ENCODE measurements at places on chromosomes 6 and 20.

DNA sequence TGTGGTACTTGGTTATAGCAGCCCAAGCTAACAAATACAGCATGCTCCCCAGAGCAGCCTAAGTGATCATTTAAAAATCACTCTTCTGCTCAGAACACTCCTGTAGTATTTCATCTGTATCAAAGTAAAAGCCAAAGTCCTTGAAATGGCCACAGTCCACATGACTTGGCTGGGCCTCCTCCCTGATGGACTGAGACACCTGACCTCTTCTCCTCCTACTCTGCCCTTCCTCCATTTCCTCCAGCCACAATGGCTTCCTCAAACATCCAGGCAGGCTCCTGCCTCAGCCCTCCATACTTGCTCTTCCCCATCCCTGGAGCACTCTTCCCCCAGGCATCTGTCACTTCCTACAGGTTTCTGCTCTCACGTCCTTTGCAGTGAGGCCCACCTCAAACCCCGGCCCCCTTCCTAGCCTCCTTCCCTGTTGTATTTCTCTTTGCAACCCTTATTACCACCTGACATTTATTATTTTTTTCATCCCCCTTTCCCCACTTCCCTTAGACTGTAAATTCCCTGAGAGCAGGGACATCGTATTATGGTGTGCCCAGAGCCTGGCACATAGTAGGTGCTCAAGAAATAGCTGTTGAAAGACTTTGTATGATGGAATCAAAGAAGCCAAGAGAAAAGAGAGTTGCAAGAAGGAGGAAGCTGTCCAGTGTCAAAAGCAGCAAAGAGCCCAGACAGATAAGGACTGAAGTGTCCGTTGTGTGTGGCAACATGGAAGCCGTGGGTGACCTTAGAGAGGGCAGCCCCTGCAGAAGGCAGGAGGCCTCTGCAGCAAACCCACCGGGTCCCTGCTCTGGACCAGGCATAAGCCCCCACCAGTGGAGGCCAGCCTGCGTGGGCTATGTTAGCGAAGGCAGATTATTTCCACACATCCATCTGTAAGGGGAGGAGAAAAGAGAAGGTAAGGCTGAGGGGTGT is 87.5 kb downstream of the TRERF1 start:
- no peak for DNase-seq

DNA sequence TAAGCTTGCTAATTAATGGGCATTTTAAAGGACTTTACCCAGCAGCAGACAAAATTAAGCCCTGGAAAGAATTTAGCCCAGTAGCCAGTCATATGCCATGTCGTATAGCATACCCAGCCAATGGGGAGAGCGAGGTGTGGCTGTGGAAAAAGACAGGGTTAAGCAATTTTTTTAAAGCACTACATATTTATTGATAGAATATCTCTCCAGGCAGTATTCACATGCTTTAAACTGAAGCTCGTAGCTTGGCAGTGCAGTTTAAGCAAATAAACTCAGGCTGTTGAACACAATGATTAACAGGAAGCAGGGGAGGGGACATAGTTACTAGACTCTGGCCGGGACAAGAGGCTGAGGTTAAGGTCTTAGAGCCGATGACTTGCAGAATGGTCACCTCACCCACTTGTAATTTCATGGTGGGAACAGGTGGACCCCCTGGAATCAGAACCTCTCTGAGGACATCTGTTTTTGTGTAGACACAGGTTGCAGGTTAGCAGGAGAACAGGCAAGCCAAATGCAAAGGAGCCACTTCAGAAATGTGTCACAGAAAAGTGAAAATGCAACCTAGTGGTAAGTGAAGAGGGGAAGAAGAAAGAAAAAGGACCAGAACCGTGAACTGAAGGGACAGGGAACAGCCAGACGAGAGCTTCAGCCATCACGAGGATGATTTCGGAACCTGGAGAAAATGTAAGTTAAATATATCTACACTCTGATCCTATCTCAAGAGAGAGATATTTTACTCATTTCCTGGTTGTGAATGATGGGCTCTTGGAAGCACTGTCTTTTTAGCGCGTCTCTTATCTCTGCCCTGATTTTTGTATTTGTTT is 7.2 kb downstream of the GCNT2 start:
- DNase-seq, result peak; percentile 40

GRCh38 chr6:111759331-111759835 is 113.9 kb downstream of the FYN start:
- no peak for DNase-seq

- no peak for DNase-seq
Observed at GRCh38 chr6:9646342-9647070, 768.4 kb downstream of the TFAP2A start.

DNA sequence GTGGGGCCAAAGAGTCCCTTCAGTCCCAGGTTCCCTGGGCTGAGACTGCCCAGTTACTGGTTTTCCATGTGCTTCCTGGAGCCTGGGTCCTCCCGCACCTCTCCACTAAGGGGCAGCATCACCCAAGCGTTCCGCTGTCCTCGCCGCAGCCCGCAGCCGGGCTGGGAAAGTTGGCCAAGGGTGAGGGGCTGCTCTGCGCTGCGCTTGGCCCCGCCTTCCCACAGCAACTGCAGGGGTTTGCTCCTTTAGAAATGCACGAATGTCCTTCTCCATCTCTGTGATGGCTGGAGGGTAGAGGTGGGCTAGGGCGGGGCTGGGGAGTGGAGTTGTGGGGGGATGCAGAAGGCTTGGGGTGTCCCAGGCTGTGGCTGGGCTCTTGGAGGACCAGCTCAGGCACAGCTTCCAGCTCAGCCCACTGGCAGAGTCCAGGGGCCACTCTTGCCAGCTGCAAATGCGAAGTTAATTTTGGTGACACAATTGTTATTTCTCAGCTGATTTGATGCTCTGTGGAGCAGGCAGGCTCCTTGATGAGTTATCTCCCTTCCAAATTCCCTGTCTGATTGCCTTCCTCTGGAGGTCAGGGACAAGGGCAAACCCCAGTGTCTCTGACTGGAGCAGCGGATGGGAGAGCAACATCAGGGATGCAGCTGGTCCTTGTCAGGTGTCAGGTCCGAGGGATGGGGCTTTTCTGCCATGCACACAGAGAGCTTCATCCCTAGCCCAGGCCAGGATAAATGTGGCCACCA is 63.2 kb downstream of the NOL4L start:
- peak; percentile 79 for DNase-seq

DNA sequence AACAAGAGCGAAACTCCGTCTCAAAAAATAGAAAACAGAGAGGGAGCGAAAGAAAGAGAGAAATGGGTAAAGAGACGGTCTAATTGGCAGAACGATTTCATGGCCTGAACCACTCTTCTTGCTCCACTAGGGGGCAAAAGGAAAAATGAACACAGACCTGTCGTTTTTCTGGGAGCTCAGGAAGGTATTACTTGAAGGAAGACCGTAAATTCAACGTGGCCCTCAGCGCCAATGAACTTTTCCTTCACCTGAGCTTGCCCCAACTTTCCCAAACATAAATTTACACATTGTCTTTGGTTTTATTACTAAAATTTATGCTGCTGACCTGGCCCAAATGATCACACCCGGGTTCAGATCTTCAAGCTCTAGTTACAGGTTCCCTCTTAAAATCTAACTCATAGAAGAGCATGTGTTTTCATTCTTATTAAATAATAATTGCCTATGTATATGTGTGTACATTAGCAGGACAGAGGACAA is 67.3 kb downstream of the ATP9A start:
- DNase-seq, result no peak

- DNase-seq, result no peak
Observed at GRCh38 chr6:5570641-5571040, 309.3 kb downstream of the FARS2 start.

DNA sequence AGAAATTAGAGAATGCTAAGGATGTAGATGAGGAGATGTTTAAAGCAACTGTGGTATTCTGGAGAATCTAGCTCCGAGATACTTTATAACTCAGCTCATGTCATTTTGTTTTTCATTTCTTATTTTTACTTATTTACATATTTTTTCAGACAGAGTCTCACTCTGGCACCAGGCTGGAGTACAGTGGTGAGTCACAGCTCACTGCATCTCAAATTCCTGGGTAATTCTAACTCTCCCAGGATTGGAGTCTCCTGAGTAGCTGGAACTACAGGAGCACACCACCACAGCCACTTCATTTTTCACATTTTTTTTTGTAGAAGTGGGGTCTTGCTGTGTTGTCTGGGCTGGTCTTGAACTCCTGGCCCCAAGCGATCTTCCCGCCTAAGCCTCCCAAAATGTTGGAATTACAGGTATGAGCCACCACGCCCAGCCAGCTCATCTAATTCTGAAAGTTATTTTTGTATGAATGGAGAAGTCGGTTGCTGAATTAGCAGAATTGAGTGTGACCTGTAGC is 94.3 kb upstream of the FAM8A1 start:
- no peak for DNase-seq

DNA sequence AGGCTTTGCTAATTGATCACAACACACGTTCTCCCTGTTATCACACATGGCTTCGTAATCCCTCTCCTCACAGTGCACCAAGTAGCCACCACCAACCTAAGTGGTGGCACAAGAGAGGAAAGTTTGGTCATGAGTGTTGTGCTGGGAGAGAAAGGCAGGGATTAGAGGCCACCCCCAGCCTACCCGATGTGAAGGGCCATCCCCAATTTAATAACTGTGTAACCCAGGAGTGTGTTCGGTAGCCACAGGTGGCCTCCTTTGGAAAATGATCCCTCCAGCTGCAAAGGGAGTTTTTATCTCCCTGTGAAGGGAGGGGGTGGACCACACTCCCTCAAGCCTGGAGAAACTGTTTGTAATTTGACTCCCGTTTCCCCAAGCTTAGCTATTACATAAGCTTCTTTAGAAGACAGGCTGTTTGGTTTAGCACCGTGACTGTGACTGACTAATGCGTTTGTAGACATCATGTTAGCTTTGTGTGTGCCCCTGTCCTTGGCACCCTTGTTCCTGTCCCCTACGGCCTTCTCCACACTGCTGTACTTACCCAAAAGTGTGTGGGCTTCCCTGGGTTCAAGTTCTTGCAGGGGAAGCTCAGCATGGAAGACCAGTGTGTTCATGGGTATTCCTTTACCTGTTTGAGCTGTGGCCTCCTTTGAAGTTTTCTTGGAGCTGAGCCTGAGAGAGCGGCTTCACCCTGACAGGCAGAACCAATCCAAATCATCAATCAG is 20.6 kb downstream of the PPP1R16B start:
- peak; percentile 21 for DNase-seq

GRCh38 chr6:142013875-142014495 is 118.7 kb upstream of the GJE1 start:
- no peak for DNase-seq

DNA sequence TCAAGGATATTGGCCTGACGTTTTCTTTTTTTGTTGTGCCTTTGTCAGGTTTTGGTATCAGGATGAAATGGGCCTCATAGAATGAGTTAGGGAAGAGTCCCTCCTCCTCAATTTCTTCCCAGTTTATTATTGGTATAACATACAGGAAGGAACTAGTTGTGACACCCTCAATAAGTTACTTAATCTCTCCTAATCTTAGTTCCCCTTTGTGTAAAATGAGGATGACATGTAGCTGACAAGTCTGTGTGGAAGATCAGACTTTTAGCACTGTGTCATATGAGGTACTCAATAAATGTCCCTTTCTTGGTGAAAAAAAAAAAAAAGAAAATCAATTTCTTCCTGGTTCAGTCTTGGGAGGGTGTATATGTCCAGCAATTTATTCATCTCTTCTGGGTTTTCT is 155.8 kb downstream of the PDE7B start:
- DNase-seq, result no peak

- DNase-seq, result no peak
Observed at GRCh38 chr20:45985573-45985972, 13.6 kb upstream of the ZNF335 start.

- no peak for DNase-seq
Observed at GRCh38 chr6:116008470-116009243, 52.0 kb downstream of the FRK start.

DNA sequence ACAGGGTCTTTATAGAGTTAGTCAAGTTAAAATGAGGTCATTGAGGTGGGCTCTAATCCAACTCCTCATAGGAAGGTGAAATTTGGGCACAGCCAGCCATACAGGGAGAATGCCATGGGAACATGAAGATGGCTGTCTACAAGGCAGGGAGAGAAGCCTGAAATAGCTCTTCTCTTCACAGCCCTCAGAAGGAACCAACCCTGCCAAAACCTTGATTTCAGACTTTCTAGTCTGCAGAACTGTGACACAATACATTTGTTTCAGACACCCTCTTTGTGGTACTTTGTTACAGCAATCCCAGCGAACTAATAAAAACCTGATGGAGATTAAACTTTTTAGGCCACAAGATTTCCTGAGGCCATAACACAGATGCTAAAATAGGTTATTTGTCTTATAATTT is 43.1 kb upstream of the HECA start:
- no peak for DNase-seq

- no peak for DNase-seq
Observed at GRCh38 chr6:34025112-34025807, 120.6 kb downstream of the GRM4 start.

DNA sequence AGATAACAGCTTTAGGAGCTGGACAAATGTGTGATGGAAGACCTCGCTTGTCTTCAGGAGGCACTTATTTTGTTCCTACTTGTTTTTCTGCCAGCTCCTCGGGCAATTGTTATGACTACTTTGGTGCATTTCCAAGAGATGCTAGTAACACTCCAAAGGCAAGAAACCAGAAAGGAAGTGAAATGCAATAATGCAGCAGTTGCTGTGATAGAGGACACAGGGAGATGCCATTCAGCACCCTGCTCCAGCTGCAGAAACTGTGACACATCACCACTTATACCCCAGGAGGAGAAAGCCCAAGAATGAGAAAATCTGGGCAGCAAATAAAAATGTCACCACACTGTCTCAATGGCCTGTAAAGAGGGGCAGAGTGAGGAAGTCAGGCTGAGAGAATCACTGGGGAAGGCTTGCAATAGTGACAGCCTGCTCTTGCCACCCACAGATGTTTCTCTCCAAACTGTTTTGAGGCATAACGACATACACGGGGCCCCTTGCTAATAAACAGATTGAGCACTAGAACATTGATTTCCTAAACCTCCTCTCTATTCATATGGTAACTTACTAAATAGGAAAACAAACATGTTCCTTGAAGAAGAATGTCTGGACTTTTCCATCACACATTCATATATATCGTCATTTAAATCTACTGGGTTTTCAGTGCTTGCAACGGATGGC is 231.0 kb upstream of the PRND start:
- no peak for DNase-seq

DNA sequence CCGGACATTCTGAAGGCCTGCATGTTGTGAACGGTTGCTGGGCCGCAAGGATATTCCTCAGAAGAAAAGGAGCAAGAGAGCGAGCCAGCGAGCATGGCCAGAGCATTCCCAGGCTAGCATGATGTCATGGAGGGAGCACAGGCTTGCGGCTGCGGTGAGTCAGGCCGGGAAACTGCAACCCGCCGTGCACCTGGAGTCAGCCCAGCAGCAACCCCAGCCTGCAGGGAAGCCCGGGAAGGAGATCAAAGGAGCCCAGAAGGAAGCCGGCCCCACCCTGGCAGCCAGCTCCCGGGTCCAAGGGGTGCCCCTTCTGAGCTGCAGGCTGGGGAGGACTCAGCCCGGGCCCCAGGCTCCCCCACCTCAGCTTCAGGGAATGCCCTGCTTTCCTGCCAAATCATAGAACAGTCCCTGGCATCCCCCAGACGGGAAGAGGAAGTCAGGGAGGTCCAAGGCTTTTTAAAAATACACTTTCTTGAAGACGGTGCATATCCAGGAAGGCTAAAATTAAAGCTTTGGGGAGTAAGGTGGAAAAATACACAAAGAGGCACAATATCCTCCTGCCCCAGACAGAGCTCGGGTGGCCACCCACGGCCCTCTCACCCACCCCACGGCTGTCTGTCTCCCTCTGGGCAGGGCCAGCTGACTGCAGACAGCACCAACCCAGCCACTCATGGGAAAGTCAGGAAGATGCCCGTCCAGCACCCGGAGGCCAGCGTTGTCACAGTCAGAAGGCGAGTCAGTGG is 53.7 kb downstream of the BMP7 start:
- DNase-seq, result no peak

Data from stimulated activated CD8-positive, alpha-beta memory T cell treated with anti-CD3 and anti-CD28 coated beads, Interleukin-4, amount 100 ng/mL, for 48 hours (primary cell).